ENCODE measurements at places on chromosomes 2 and 18. TPM values are rescaled to one million over a fixed set of nuclear protein-coding genes. Genes with fewer than 3 reads are reported as not detected.

DNA sequence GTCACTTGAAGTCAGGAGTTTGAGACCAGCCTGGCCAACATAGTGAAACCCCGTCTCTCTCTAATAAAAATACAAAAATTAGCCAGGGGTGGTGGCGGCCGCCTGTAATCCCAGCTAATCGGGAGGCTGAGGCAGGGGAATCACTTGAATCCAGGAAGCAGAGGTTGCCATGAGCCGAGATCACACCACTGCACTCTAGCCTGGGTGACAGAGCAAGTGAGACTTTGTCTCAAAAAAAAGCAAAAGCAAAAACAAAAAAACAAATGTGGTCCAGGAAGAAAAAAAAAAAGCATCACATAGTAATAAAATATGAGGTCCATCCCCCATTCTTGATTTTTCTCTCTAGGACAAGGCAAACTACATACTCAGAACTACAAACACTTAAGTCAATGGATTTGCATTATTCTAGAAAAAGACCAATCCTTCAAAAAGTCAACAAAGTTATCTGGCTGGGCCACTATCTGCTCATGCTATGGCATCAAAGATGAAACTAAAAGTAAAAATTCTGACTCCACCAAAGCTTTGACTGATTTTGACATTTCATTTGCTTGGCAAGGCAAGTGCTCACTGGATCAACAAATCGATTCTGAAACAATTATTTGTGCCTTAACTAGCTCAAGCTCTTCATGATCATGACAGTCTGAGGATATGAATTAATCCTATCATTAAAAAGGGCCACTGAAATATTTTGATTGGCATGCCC is 28.4 kb downstream of the MEX3C start:
- DNase-seq, result no peak

The SPRED2 gene
- 11.9 TPM for total RNA-seq

DNA sequence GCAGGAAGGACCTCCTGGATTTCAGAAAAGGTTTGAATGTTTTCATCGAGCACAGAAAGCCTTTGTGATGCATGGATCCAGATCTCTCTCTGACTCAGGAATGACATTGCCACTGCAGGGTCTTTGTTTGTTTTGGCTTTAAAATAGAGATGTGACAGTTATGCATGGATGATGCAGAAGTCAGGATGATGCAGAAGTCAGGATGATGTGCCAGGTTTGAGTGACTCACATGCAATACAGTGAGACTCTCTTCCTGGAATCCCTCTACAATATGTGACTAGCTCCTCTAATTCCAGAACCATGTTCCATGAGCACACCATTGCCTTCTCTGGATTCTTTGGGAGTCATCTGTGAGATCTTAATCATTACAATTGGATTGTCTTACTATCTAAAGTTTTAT is 177.9 kb upstream of the RAB6C start:
- DNase-seq, result no peak

GRCh38 chr2:212289301-212289700 is 249.3 kb downstream of the ERBB4 start:
- DNase-seq, result no peak
